Urinary bladder (tissue), 4 donors: ENCODE measurements at places on chromosomes 6 and 20. TPM values are rescaled to one million over a fixed set of nuclear protein-coding genes. Genes with fewer than 3 reads are reported as not detected.
A peak's percentile ranks its signal among the peaks of the same experiment; 100 is the strongest.

PROKR2 gene
- total RNA-seq = not detected

- peak; percentile 23 for DNase-seq
Measured at GRCh38 chr6:168590406-168590805, 149.4 kb downstream of the SMOC2 start.

DNA sequence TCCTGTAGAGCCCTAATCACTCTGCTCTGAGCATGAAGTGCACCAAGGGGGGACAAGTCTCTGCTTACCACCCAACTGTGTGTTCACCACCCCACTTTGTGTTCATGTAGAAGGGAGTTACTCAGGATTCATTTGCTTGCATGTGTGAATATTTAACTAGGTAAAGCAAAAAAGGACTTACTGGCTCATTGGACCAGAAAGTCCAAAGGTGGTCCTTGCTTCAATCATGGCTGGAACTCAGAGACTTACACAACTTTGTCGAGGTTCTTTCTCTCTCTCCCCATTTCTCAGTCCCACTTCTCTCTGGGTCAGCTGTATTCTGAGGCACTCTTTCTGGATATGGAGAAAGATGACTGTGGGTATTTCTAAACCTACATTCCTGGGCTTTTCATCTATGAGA lies 4.0 kb downstream of the TMEM200A start:
- DNase-seq = no peak

DNA sequence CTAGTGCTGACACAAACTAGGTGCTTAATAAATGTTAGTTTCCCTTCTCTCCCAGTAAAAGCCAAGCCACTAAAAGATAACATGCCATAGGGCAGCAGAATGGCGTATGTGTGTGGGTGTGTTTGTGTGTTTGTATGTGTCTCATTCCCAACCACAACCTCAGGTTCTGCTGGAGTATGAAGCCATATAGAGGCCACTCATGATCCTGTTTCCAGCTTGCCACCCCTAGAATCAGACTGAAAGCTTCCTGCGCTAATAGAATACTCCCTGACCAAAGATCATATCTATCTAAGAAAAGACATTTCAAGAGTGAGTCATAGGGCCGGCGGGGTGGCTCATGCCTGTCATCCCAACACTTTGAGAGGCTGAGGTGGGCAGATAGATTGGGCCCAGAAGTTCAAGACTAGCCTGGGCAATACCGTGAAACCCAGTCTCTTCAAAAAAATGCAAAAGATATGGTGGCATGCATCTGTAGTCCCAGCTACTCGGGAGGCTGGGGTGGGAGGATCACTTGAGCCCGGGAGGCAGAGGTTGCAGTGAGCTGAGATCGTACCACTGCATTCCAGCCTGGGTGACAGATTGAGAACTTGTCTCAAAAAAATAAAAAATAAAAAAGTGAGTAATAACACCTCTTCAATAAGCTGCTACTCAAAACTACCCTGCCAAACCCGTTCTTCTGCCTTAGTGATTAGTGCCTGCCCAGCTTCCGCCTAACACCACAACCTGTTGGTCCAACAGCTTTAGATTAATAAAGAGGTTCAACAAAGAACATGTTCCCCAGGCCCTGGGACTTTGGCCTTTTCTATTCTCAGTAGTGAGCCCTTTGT lies 11.8 kb upstream of the SNRPC start:
- no peak for DNase-seq

TTK gene
- 21.9 TPM for total RNA-seq

DNA sequence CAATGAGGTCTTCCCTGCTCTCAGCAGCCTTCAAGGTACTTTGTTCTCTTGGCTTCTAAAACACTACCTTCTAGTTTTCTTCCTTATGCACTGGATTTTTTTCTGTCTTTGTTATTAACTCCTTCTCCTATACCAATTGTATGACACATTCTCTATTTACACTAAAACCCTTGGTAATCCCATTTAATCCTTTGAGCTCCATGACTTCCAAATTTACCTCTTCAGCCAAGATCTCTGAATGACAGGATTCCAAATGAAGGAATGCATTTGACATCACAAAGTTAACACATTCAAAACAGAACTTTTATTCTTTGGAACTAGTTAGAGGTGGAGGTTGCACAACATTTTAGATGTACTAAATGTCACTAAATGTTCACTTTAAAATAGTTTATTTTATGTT lies 86.6 kb upstream of the SAMD5 start:
- DNase-seq = no peak

BCAS4 gene
- total RNA-seq = 4.8 TPM

SLC22A16 gene
- total RNA-seq = 0.63 TPM

DNA sequence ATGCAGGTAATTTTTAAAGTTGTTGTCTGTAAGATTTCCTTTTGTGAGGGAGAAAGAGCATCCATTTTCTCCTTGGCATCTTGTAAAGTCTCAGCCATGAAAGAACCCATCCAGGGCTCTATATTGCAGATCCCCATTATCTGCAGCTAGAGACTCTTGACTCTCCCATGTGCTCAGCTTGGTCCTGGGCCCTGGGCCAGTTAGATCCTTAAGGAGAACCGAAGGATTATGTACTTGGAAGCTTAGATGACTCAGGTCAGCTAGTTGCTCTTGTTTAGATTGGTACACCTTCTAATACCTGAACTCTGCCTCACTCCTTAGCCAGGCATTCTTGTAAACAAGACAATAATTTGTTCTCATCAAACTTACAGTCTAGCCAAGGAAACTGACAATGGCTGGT lies 1617.6 kb downstream of the KHDRBS2 start:
- no peak for DNase-seq

DNA sequence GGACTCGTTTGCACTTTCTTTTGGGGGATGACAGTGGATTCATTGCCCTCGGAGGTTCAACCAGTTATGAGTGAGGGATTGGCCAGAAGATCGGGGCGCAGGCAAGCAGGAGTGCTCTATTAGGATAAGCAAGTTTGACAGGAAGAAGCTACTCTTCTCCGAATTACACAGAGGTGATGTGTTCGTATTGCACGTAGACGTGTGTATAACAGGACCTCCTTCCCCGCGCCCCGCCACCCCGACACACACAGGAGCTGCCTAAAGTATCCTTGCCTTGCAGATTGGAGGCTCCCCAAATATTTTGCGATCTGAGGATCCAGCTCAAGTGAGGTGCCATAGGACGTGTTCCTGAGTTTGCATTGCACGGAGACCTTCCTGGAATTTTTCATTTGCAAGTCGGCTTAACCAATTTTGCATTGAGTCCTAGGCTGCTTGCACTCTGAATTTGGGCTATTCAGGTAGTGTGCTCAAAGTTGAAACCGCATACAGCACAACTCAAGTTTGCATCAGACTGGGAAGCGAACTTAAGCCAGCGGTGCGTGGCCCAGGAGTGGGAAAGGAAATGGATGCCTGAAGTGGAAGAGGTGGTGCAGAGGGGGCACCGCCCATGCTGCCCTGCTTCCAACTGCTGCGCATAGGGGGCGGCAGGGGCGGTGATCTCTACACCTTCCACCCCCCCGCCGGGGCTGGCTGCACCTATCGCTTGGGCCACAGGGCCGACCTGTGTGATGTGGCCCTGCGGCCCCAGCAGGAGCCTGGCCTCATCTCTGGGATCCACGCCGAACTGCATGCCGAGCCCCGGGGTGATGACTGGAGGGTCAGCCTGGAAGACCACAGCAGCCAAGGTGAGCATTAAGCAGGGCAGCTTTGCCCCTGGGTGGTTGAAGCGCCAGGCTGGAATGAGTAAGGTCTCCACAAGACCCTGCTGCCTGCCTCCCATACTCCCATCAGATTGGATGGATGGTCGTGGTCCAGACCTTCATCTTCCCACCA lies 770 bp downstream of the TCF19 start:
- DNase-seq = no peak

- no peak for DNase-seq
Measured at GRCh38 chr6:28693751-28694443, 168.2 kb downstream of the GPX5 start.

- DNase-seq = no peak
Measured at GRCh38 chr6:74875193-74875592, 330.7 kb downstream of the COL12A1 start.

- DNase-seq = no peak
Measured at GRCh38 chr6:88059191-88059590, 11.6 kb downstream of the SPACA1 start.

GRCh38 chr20:46928580-46929132 lies 34.0 kb downstream of the EYA2 start:
- DNase-seq = no peak

DNA sequence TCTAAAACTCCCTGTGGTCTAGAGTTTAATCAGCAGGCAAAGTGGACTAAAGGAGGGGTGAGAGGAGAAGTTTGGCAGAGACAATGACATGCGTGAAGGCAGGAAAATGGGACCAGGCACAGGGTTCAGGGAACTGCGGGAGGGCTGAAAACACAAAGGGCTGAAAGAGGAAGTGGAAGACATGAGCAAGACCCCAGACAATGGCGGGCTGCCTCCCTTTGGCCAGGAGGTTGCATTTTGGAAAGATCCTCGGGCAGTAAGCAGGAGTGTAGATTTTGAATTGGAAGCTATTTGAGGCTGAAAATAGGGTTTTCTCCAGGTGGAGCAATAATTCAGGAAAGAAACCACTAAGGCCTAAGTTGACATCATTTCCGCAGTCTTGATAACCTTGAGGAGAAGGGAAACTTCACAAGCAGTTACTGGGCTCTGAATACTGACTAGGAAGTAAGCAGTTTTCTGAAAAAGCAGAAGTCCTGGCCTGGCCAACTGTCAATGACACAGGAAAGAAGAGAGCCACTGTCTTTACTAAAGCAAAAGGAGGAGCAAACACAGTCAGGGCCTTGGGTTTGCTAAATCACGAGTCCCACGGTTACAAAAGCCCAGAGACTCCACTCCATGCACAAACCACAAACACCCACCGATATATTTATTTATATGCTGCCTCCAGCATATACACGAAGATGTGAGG lies 3.4 kb downstream of the LY86 start:
- DNase-seq = no peak

DNA sequence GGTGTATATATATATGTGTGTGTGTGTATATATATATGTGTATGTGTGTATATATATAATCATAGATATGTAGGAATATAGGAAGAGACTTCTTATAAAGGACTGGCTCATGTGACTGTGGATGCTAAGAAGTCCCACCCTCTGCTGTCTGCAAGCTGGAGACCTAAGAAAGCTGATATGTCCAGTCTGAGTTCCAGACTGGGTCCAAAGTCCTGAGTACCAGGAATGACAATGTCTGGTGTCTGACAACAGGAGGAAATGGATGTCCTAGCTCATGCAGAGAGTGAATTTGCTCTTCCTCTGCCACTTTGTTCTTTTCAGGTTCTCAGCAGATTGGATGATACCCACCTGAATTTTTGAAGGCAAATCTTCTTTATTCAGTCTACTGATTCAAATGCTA lies 7.1 kb downstream of the ALDH5A1 start:
- no peak for DNase-seq

GRCh38 chr6:46410334-46410953 lies 80.8 kb downstream of the RCAN2 start:
- DNase-seq = no peak

- no peak for DNase-seq
Measured at GRCh38 chr6:34085453-34086170, 60.3 kb downstream of the GRM4 start.

HINT3 gene
- 44.8 TPM for total RNA-seq

- no peak for DNase-seq
Measured at GRCh38 chr6:168365422-168366165, 46.0 kb upstream of the DACT2 start.

PLCG1 gene
- 86.7 TPM for total RNA-seq

LCA5 gene
- 23.3 TPM for total RNA-seq

ERVFRD-1 gene
- not detected for total RNA-seq

- DNase-seq = no peak
Measured at GRCh38 chr20:33311996-33312395, 29.0 kb downstream of the BPIFB1 start.

- no peak for DNase-seq
Measured at GRCh38 chr6:34230653-34231371, 5.9 kb upstream of the HMGA1 start.

DNPH1 gene
- 18.2 TPM for total RNA-seq

DNA sequence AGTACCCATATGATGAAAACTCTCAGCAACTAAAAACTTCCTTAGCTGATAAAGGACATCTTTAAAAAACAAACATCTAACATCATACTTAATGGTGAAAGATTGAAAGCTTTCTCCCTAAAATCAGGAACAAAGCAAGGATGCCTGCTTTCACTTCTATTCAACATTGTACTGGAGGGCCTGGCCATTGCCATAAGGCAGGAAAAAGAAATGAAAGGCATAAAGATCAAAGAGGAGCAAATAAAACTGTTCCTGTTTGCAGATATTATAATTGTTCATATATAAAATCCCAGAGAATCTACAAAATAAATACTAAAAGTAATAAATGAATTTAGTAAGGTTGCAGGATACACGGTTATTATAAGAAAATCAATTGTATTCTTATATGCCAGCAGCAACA lies 124.6 kb upstream of the ARMC2 start:
- DNase-seq = no peak

DNA sequence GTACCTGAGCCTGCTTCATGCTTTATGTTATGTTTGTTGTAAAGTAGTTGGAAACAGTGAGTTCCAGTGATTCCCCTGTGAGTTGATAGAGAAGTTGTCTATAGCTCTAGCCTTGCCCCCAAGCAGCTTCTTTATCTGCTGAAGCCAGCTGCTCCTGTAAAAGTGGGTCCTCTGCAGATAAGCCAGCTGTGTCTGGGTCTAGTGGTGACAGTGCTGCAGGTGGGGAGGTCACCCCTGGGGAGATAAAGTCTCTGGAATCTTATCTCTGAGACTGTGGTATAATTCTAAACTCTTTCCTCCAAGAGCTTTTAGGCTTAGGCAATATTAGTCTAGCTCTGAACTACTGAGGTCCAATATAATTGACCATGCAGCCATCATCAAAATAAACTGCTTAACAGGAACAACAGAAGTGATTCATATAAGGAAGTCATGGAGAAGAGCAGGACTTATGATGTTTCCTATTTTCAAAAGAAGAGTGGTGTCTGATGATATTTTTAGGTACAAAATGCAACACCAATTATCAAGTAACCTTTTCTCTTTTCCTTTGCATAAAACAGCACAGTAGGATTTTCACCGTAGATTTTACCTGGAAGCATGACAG lies 44.2 kb upstream of the TMEM217 start:
- DNase-seq = no peak

DNAH8 gene
- total RNA-seq = 1.5 TPM

KHDC1 gene
- total RNA-seq = 2.6 TPM

- no peak for DNase-seq
Measured at GRCh38 chr6:16781348-16782169, 20.3 kb upstream of the ATXN1 start.

MRPL2 gene
- total RNA-seq = 9.3 TPM

OPN5 gene
- total RNA-seq = 0.05 TPM

IMPG1 gene
- 0.21 TPM for total RNA-seq

DNA sequence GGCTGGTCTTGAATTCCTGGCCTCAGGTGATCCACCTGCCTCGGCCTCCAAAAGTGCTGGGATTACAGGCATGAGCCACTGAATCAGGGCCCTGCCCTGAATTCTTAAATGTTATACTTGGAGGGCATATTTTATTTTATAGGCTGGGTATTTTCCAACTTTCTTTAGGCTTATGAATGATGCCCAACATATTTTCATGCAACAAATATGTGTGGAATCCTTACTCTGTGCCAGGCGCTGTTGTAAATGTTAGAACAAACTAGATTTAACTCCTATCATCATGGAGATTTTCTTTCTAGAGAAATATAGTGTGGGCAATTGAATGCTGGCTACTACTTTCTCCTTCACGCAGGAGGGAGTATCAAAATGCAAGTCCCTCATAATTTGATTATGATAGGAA lies 71.2 kb downstream of the SAMD5 start:
- no peak for DNase-seq

FAXC gene
- 19.4 TPM for total RNA-seq

RTEL1 gene
- total RNA-seq = 13.3 TPM

GRCh38 chr20:48238326-48238725 lies 453.0 kb upstream of the SULF2 start:
- DNase-seq = no peak

- DNase-seq = no peak
Measured at GRCh38 chr6:31826793-31827285, 699 bp upstream of the HSPA1B start.
